ENCODE measurements at places on chromosomes 2 and 18.

DNA sequence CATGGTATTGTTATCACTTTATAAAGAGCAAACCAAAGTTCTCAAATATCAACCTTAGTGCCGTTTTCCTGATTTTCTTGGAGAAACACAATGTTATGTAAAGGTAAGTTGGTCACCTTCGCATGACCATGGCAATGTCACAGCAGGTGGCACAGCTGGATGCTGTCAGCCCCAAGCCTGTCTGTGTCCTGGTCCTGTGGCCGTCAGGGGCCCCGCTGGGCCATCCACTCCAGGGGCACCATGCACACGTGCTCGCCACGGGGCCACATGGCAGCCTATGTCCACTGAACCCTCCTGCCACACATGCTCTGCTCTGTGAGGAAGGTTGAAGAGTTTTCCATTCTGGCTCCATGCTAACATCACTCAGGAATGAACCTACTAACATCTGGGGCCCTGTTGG is 85.9 kb downstream of the EIPR1 start:
- no peak for DNase-seq

DNA sequence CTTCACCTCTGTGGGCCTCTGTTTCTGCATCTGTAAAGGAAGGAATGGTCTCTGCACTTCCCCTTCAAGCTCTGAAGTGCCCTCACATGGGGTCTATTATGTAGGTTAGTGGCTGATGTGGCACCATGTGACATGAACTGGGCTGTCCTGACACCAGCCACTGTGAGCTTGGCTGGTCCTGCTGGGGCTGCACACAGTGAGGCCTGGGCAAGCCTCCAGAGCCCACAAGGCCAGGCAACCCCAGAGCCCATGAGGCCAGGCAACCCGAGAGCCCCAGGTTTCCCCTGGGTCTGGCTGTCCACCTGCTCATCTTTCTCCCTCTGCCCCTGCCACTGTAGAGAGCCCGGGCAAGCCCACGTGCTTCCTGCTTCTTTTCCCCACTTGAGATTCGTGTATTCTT is 150.1 kb upstream of the SMAD2 start:
- no peak for DNase-seq

DNA sequence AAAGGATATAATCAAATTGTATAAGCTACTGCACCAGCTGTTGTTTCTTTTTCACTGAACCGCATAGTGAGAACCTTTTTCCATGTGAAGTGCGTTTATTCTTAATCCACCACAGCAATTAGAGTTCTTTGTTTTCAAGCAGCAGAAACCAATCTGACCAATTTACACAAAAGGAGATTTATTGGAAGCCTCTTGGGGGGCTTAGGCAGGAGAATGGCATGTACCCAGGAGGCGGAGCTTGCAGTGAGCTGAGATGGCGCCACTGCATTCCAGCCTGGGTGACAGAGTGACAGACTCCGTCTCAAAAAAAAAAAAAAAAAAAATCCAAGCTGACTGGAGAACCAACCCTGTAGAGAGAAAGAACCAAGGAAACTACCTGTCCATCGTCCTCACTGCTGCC is 10.0 kb downstream of the ADNP2 start:
- no peak for DNase-seq

DNA sequence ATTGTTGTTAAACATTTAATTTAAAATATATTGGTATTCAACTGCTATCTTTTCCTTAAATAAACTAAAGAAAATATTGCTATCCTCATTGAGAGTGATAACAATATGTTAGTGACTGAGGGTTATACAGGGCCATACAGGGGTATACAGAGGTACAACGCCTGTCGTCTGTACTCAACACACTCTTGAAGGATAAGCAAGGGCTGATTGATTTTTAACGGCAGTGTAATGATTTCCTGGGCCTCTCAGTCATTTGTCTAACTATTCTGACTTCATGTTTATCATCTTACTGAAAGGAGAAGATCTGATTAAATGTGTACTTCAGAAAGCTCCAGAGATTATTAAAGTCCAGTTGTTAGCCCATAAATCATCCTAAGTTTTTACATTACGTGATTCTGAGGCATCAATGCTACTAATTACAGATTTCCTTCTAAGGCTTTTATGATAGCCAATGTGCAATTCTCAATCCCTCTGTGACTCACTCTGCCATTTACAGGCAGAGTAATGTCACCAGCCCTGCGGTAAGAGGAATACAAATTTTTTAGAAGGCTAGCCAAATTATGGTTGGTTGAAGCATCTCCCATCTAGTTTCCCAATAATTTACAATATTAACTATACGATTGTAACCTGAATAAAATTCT is 893.0 kb upstream of the CHAC2 start:
- no peak for DNase-seq
